ENCODE measurements at places on chromosomes 16 and 17.

DNA sequence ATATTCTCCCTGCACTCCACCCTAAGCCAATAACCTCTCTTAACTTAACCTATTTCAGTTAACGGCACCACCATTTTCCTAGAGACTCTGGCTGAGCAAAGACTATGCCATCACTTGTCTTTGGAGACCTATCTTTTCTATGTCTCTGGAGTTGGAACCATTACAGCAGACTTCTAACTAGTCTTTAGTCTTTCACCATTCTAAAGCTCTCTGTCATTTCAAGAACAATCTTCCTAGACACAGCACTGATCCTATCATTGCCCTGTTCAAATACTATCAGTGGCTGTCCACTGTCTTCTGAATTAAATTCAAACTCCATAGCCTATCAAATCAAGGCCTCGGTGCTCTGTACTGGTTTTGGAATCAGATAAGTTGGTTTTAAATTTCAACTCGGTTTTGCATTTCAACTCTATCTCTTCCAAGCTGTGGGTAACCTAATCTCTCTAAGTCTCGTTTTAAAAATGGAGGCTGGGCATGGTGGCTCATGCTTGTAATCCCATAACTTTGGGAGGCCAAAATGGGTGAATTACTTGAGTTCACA, 31.9 kb downstream of the RNF43 start:
- no peak for DNase-seq

DNA sequence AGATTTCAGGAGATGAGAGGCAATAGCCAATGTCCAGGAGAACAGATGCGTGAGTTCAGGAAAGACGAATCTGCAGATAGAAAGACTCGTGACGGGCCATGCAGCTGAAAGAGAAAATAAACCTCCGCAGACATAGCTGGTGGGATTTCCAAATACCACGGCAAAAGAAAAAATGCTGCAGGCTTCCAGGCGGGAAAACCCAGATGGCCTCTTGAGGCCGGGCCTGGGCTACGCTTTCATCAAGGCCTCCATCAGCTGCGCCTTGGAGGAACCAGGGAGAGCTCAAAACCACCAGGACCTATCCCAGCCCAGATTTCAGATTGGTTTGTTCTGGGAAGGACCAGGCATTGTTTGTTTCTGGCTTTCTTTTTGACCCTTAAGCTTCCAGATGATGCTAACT, 16.7 kb downstream of the CCDC40 start:
- no peak for DNase-seq

DNA sequence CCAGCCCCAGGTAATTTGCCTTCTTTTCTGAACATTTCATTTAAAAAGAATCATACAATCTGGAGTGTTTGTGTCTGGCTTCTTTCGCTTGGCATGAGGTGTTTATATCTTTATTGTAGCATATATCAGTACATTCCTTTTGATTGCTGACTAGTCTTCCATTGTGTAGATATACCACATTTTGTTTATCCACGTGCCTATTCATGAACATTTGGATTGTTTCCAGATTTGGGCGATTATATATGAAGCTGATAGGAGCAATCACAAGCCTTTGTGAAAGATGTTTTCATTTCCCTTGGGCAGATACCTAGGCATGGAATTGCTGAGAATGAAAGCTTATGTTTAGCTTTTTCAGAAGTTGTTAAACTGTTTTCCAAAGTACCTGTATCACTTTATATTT, 120.3 kb downstream of the AATF start:
- DNase-seq = no peak

GRCh38 chr16:86026916-86027315, 128.0 kb downstream of the IRF8 start:
- DNase-seq = no peak

- no peak for DNase-seq
Observed at GRCh38 chr17:47651704-47652103, 2.0 kb downstream of the KPNB1 start.

DNA sequence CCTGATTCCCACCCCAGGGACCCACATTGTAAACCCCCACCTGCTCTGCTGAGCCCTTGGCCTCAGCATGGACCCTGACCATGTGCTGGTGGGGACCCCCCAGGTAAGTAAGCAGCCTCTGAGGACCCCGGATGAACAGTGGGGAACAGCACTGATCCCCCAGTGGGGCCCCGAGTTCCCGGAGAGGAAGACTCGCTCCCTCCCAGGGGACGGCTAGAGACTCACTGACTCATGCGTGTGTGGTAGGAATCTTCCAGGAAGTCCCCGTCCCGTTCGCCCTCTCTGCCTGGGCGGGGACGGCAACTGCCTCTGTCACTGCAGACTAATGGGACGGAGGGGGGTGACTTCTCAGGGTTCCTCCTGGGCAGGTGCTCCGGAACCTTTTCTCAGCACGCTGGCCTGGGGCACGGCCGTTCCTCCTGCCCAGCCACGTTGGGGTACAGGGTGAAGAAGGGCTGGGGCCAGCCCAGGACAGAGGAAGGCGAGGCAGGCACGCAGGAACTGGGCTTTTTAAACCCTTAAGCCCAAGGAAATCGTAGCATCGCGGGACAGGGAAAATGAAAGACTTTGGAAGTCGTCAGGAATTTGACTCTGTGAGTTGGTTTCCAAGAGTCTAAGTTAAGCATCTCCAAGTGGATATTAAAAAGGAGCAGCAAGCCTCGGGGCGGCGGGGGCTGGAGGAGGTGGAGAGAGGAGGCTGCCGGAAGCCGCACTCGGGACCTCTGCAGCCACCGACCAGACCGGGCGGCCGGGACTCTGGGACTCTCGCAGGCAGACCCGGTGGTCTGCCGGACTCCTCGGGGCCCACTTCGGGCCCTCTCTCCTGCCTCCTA, 178.7 kb downstream of the SEC14L1 start:
- no peak for DNase-seq

DNA sequence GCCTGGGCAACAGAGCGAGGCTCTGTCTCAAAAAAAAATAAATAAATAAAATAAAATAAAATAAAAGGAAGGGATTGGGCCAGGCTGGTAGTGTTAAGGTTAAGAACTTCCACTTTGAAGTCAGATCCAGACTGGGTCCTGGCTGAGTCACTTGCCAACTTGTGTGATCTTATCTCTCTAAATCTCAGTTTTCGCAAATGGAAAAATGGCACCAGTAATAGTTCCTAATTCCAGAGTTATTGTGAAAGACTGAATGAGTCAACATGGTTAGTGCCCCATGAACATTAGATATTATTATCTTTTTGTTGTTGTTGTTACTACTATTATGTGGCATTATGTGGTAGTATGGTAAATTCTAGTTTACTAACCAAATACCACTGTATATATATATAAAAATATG, 188.0 kb upstream of the AXIN2 start:
- no peak for DNase-seq

DNA sequence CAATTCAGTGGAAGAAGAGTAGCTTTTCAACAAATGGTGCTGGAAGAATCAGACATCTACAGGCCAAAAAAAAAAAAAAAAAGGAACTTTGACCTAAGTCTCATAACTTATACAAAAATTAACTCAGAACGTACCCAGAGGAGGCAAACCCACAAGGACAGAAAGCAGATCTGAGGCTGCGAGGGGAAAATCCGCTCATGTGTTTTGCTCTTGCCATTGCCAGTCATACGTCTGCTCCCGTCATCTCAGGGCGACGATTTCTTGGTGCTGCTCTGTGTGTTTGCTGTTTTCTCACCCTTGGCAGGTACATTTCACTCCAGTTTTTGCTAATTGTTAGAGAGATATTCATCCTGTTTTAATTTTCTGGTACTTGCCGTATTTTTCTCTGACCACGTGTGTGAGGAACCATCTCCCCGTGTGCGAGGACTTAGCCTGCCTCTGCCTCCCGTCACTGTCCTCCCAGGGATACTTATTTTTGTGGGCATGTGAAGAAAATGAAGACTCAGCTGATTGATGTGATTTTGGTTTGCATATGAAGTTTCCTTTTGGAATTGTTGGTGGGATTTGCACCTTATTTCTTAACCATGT, 33.4 kb upstream of the ACSF3 start:
- DNase-seq = no peak

DNA sequence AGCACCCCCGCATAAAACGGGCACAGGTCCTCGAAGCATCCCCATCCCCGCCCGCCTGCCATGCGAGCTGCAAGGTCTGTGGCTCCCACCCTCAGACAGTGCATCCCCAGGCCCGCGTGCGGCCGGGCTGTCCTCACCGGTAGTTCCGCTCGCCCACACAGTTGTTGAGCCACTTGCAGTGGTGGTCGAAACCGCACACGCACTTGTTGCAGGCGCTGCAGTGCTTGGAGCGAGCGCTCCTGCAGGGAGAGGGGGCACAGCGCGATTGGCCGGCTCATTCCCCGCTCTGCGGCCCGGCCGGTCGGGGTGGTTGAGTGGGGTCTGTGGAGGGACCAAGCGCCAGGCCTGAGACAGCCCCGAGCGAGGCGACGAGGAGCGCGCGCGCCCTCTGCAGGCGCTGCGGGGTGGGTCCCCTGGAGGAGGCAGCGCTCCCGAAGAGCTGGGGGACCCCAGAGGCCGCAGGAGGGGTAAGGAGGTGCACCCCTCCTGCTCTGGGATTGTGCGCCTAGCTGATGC, 6.0 kb upstream of the TPPP3 start:
- DNase-seq = no peak

DNA sequence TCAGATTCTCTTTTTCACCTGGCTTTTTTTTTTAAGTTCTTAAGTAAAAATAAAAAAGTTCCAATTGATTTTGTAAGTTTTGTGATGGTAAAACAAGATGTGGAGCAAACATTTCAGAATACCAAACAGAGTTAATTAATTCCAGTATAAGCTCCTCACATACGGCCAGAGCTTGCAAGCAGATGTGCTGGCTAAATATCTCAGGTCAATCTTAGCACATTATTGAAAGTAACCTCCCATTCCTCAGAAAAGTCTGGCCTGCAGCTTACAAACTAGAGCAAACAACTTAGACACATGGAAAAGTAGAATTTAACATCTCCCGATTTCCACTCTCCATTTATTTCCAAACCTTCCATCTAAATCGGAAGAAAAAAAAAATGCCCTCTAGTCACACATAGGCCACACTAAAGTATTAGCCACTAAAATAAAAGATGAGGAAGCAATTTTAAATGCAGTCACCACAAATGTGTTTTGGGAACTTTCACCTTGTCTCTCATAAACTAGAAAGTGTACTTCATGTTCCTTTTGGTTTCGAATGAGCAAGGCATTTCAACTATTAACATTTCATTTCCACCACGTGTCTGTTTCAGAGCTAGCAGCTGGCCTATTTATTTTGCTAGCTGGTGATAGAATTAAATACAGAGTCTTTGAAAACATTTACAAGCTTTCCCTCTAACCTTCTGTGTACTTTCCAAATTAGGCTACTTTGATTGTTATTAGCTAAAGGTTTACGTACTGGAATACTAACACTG, 143.3 kb downstream of the STX8 start:
- no peak for DNase-seq

- no peak for DNase-seq
Observed at GRCh38 chr17:2905696-2906501, 109.7 kb downstream of the RAP1GAP2 start.

GRCh38 chr16:10114409-10114808, 67.8 kb downstream of the GRIN2A start:
- no peak for DNase-seq

DNA sequence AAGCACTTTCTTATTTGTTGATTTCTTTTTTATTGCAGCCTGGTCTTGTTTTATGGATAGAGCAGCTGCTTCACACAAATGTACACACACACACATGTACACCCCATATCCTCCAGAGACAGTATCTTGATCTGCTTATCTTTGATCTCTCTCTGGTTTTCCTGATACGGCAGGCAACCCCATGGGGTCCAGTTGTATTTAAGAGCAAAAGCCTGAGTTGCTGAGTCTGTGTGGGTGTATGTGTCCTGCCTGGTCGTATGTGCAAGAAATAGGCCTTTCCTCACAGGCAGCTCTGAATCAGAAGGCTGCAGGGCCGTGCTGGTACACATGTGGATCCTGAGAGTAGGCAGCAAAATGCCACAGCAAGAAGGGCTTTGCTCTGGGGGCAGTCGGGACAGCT, 14.6 kb upstream of the LGALS9 start:
- DNase-seq = no peak

GRCh38 chr17:74682471-74683190, 30.1 kb downstream of the CD300LF start:
- no peak for DNase-seq

DNA sequence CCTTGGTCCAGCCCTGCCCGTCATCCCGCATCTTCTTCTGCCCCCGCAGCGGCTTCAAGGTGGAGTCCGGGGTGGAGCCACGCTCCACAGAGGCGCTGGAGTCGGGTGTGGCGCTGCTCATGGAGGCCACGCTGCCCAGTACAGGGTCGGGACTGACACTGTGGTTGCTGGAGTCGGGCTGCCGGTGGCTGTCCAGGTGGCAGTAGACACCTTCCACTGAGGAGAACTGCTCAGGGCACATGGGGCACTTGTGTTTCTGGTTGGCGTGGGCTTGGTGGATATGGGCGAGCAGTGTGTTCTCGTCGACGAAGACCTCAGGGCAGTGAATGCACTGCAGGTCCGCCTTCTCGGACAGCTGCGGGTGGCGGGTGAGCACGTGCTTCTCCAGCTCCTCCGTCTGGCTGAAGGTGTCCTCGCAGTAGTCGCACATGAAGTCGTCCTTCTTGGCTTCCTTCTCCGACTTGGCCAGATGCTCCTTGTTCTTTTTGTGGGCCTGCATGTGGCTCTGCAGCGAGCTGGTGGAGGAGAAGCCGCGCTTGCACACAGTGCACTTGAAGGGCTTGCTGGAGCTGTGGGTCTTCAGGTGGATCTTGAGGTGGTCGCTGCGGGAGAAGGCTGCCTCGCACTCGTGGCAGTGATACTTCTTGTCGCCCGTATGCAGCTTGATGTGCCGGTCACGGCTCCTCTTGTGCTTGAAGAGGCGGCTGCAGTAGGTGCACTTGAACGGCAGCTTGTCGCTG, 217.8 kb downstream of the ZNF423 start:
- no peak for DNase-seq

- no peak for DNase-seq
Observed at GRCh38 chr16:74582970-74583369, 23.9 kb downstream of the GLG1 start.

DNA sequence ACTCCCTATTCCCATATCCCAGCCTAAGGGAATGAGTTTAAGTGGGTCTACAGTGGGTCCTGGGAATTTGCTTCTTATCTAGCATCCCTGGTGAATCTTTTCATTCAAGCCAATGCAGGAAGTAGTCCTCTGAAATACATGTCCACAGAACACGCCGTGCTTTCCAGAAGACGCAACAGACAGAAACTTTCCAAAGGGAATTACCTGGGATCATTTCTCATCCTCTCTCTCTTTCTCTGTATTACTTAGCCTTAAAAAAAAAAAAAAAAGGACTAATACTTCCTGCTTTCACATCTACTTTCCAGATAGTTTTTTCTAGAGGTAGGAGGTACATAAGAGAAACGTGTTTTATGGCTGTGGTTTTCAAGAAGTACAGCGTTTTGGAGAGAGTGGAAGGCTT, 499.0 kb downstream of the MAF start:
- DNase-seq = no peak
